ENCODE measurements at places on chromosomes 3 and 15.

DNA sequence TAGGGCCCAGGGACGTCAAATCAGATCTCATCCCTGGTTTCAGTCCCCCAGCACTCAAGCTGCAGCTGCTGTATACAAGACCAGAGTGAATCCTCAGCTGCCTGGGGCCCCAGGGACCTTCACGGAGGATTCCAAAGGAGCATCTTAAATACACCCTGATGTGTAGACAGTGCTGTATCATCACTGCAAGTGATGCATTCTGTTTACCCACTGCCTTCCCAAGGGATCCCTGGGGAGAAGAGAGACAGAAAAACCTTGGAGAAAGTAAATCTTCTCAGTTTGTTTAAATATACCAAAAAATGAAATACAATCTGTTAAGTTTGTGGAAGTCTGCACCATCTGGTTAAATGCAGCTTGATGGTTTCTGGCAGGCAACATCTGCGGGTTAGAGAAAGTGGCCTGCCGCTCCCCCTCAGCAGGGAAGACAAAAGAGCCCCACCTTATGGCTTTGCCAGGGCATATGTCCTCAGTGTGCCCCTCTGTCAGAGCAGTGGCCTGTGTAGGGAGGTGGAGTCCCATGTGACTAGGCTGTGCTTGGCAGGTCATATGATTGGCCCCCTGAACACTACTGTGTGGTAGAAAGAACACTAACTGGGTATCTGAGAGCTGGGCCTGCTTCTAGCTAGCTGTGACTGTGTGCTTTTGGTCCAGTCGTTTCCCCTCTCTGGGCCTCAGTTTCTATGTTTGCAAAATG is 222.2 kb upstream of the TRIM42 start:
- peak; percentile 74 for DNase-seq

GRCh38 chr3:46665763-46666452 is 27.6 kb downstream of the ALS2CL start:
- DNase-seq, result no peak

- no peak for DNase-seq
Measured at GRCh38 chr3:44077267-44077666, 164.4 kb upstream of the TOPAZ1 start.

GRCh38 chr15:93253681-93254080 is 164.7 kb upstream of the RGMA start:
- no peak for DNase-seq

All from NCI-H446 (cell line).